Stimulated activated CD8-positive, alpha-beta memory T cell treated with anti-CD3 and anti-CD28 coated beads, Interleukin-4, amount 100 ng/mL, for 1 hour (primary cell): ENCODE measurements at places on chromosomes 12 and 14.

GRCh38 chr14:104586832-104587620 is 7.5 kb downstream of the C14orf180 start:
- no peak for DNase-seq

- no peak for DNase-seq
Observed at GRCh38 chr14:100535287-100536120, 51.7 kb downstream of the BEGAIN start.

- DNase-seq = no peak
Observed at GRCh38 chr12:60148109-60148508, 552.3 kb downstream of the SLC16A7 start.

- DNase-seq = no peak
Observed at GRCh38 chr14:105737504-105738246, 211.3 kb downstream of the TMEM121 start.

DNA sequence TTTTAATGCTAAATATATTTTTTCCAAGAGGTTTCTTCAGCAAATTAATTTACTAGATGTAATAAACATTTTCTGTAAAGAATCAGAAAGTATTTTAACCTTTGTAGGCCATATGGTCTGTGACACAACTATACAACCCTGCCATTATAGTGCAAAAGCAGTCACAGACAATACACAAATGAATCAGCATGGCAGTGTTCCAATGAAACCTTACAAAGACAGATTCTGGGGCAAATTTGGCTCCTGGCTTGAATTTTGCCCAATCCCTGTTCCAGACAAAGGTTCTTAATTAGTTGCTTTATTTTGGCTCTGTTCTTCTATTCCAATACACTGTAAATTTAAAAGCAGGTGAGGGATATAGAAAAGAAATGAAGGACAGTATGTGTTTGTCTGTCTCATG is 352.5 kb downstream of the C12orf50 start:
- DNase-seq = no peak

DNA sequence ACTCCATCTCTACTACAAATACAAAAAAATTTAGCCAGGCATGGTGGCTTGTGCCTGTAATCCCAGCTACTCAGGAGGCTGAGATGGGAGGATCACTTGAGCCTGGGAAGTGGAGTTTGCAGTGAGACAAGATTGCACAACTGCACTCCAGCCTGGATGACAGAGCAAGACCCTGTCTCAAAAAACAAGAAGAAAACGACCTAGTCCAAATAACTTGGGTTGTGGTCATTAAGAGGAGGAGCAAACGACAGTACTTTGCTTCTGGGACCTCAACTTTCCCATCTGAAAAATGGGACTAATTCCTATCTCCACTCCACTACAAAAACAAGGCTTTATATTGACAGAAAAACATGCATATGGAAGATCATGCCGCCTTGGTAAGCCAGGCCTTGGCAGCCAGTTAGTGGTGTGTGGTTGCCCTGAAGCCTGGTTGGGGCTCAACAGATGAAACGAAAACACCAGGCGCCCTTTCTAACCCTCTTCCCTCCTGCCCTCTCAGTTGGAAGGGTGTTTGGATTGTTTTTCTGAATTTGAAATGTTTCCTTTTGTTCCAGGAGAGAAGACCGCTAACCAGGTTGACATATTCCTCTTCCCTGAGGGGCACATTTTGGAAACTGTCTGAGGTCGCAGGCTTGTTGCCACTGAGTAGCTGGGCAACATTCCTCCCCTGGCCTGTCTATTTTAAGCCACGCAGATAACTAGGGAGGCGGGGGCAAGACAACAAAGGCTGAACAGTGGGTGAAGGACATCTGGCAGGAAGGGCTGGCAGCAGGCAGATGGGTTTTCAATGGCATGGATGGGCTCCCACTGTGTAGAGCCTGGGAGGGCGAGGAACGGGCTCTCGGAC is 13.7 kb upstream of the VPS37B start:
- no peak for DNase-seq

DNA sequence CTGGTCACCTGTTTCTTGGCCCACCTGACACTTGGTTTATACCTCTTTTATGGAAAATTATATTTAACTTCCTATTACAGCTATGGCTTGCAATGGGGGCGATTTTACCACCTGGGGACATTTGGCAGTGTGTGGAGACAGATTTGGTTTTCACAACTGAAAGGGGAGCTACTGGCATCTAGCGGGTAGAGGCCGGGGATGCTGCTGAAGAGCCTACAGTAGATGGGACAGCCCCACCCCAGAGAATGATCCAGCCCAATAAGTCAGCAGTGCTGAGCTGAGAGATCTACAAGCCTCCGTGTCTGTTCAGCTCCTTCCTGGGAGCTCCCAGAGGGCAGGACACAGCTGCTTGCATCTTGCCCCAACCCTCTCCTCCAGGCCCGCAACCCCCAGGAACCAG is 302.8 kb downstream of the CACNA1C start:
- no peak for DNase-seq

DNA sequence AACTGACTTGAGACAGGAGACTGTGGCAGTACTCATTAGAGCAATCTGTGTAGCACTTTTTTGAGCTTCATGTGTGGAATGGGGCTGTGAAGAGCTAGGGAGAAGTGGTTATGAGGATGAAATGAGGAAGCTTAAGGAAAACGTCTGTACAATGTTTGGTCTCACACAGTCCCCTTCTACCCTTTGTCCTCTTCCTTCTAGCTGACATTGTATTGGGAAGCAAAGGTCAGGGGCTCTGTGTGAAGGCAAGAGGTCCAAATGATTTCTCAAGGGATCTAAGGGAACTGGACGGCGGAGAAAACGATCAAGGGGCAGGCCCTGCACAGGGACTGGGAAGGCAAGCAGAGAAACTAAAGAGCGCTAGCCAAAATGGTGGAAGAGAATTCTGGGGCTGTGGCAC is 13.1 kb upstream of the CIPC start:
- no peak for DNase-seq

DNA sequence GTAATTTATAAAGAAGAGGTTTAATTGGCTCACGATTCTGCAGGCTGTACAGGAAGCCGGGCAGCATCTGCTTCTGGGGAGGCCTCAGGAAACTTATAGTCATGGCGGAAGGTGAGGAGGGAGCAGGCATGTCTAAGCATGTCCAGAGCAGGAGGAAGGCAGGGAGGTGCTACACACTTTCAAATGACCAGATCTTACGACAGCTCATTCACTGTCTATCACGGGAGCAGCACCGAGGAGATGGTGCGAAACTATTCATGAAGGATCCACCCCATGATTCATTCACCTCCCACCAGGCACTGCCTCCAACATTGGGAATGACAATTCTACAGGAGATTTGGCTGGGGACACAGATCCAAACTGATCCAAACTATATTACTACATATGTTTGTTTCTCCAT is 10.0 kb downstream of the SFSWAP start:
- DNase-seq = no peak

- no peak for DNase-seq
Observed at GRCh38 chr12:82964446-82964845, 277.7 kb downstream of the TMTC2 start.

DNA sequence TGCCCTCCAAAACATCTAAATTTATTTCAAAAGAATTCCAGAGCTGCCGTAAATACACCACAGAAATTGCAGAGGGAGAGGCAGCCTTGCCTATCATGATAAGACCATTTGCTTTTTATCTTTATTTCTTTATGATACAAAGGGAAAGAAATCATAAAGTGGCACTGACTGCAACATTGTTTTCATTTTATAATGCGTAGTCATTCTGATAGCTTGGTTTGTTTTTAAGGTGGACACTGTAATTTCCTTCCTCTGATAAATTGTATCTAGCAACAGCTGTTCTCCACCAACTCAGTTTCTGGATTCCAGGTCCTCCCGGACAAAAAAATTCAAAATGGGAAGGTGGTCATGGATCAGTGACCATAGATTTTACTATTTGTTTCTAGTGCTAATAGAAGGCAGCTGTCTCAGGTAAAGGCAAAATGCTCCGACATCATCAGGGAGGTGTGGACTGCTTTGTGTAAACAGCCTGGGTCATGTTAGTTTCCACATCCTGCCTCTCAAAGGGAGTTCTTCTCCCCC is 623 bp upstream of the TSPAN8 start:
- DNase-seq = no peak

- no peak for DNase-seq
Observed at GRCh38 chr14:23804817-23805216, 148.8 kb upstream of the DHRS4 start.

DNA sequence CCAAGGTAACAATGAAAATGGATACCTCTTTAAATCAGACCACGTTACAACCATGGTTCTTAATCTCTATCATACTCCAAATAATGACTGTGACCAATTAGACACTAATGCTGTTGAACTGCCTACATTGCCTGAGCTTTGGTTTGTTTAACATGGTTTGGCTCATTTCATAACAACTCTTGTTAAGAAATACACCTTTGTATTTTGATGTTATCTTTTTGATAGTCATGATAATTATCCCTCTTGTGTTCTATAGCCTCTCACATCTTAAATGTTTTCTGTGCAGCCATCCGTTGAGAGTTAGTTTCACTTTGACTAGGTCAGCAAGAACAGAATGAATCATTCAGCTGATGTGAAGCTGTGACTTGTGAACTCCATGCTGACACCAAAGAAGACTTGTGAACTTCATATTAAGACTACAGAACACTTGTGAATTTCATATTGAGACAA is 75.5 kb upstream of the RERGL start:
- no peak for DNase-seq
